ENCODE measurements at places on chromosomes 7 and 10. TPM values are rescaled to one million over a fixed set of nuclear protein-coding genes. Genes with fewer than 3 reads are reported as not detected.
A peak's percentile ranks its signal among the peaks of the same experiment; 100 is the strongest.

- H3K36me3 ChIP-seq, result no peaks in the 10 kb centered on the region
- DNase-seq, result no peak
- H3K27ac ChIP-seq, result no peak overlapping the region
- H3K4me1 ChIP-seq, result no peaks in the 10 kb centered on the region
Observed at GRCh38 chr7:25549271-25549921, 321.1 kb upstream of the NPVF start.

DNA sequence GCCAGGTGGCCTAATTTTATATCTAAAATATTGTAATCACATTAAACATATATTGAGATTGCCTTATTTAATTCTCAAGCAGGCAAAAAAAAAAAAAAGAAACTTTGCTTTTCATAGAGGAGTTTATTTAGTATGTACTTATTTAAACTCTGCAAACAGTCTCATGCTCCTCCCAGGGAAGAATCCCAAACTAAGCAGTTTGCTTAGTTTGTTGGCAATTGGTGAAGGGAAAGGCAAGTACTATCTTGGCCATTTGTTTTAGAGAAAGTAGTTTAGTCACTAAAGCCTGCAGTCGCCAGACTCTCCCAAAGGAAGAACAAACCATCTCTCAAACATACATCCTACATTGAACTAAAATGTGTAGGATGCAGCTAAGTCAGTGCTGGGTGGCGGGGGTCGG lies 226.8 kb downstream of the CDC14C start:
- H3K27ac ChIP-seq, result no peak overlapping the region
- H3K27me3 ChIP-seq, result no peaks in the 10 kb centered on the region
- H3K36me3 ChIP-seq, result no peaks in the 10 kb centered on the region
- H3K4me1 ChIP-seq, result no peaks in the 10 kb centered on the region

DNA sequence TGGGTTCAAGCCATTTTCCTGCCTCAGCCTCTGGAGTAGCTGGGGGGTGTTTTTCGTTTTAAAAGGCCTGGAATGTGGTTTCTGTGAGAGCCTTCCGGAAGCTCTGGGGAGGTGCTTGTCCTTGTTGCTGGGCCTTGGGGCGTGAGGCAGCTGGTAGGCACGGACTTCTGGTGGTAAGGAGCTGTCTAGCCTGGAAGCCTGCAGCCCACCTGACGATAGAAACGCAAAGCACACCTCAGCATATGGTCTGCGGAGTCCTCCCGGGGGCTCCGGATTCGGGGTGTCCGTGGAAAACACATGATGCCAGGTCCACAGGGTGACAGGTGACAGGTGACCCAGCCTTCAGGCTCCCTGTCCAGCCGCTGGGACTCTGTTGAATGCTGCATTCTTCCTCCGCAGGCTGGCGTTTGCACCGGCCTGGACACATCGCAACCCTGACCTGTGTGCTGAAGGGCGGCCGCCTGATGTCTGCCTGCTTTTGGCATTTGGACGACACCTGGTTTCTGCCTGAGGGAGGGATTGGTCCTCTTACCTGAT lies 37.3 kb downstream of the INPP5A start:
- H3K27me3 ChIP-seq, result no peaks in the 10 kb centered on the region
- DNase-seq, result peak; percentile 40
- peak overlapping the region; percentile 26 for H3K27ac ChIP-seq
- H3K4me3 ChIP-seq, result no peak overlapping the region

DNA sequence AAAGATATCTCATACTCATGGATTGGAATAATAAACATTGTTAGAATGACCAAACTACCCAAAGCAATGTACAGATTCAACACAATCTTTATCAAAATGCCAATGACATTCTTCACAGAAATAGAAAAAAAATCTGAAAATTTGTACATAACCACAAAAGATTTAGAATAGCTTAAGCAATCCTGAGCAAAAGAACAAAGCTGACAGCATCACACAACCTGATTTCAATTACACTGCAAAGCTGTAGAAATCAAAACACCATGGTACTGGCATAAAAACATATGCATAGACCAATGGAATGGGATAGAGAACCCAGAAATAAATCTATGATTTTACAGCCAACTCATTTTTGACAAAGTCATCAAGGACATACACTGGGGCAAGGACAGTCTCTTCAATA lies 130.0 kb upstream of the TMEM72 start:
- no peak for DNase-seq
- no peak overlapping the region for H3K4me3 ChIP-seq
- no peaks in the 10 kb centered on the region for H3K36me3 ChIP-seq
- no peaks in the 10 kb centered on the region for H3K4me1 ChIP-seq

DNA sequence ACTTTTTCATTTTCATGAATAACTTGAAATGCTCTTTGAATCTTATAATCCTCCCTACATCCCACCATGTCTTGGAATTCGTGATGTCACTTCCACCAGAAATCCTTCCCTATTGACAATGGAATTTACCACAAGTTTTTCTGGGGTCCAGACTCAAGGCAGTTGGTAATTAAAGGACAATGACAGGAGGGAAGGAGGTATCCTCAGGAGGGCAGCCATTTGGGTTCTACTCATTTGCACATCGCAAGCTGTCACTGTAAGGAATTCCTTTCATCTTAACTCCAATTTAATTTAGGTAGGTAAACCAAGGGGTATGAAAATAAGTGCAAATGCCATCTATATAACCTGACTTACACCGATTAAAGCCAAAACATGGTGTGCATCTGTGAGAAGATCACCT lies 21.9 kb downstream of the LRRC17 start:
- H3K4me3 ChIP-seq, result no peak overlapping the region
- DNase-seq, result no peak
- no peaks in the 10 kb centered on the region for H3K4me1 ChIP-seq

The INA gene
- total RNA-seq, result 0.52 TPM

The LIPK gene
- not detected for total RNA-seq

The PLAU gene
- total RNA-seq, result 1.8 TPM

The ST8SIA6 gene
- total RNA-seq, result 0.16 TPM

The SLC26A3 gene
- 0.79 TPM for total RNA-seq

The ANK3 gene
- total RNA-seq, result 52.3 TPM

The PON1 gene
- not detected for total RNA-seq

Measured in Caco-2 (cell line).